ENCODE measurements at places on chromosomes 3 and 15. TPM values are rescaled to one million over a fixed set of nuclear protein-coding genes. Genes with fewer than 3 reads are reported as not detected.

DNA sequence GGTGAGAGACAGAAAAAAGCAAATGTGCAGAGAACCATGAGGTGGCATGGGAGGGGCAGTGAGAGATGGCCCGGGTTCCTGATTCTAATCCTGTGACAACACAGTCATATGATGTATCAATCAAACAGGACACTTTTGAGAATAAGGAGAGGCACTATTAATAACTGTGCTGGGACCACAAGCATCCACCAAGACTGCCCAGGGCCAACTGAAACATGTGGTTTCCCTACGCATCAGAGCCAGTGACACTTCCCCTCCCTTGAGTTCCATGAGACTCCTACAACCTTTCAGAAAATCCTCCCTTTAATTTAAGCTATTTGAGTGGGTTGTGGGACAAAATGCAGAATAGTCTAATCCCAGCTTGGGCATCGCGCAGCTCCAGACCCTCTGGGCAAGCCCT, 17.4 kb downstream of the SH3BP5 start:
- peak overlapping the region; percentile 87 for H3K27ac ChIP-seq
- no peak overlapping the region for H3K4me3 ChIP-seq
- peaks cover 20% of the 10 kb centered on the region for H3K36me3 ChIP-seq
- H3K27me3 ChIP-seq = no peaks in the 10 kb centered on the region
- DNase-seq = no peak

The KCNH8 gene
- 2.1 TPM for polyA plus RNA-seq

DNA sequence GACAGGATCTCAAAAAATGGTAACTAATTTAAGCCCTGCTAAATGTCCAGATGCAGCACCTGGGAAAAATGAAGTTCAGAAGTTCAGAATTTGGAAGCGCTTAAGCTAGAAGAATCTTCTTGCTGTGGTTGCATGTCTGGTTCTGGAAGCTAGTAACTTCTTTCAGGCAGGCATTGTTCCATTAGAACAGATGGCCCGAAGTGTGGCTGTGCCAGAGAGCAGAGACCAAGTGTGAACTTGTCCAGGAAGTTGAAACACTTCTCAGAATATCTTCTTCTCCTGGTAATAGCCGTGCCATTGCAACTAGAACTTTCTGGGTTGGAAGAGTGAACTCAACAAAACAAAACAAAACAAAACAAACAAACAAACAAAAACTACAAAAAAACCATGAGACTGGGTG, 80.0 kb downstream of the MITF start:
- H3K4me3 ChIP-seq = no peak overlapping the region
- no peaks in the 10 kb centered on the region for H3K27me3 ChIP-seq
- no peak overlapping the region for H3K27ac ChIP-seq
- no peaks in the 10 kb centered on the region for H3K36me3 ChIP-seq
- no peak for DNase-seq

The PIGZ gene
- polyA plus RNA-seq = 2.9 TPM

The RSL24D1 gene
- 52.3 TPM for polyA plus RNA-seq

- no peak for DNase-seq
- H3K27me3 ChIP-seq = no peaks in the 10 kb centered on the region
- peaks cover 7% of the 10 kb centered on the region for H3K4me1 ChIP-seq
- no peaks in the 10 kb centered on the region for H3K36me3 ChIP-seq
Observed at GRCh38 chr3:99825004-99825640, 7.5 kb downstream of the CMSS1 start.

DNA sequence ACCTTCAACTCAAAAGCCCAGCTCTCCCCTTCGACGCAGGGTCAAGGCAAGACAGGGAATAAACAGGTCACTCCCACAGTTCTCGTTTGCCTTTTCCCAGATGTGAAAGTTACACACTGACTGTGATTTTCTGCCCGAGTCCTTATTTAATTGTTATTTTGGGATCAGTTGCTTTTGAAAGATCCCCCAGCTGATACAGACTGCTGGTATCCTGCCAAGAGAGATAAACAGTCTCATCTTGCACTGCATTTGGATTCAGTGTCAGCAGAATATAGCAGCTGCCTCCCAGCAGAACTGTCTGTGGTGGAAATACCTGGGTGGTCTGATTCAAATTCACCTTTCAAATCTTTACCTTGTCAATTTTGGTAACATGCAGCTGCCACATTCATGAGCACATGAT, 56.0 kb upstream of the FAM3D start:
- H3K4me1 ChIP-seq = no peaks in the 10 kb centered on the region
- no peak for DNase-seq
- H3K4me3 ChIP-seq = no peak overlapping the region
- H3K36me3 ChIP-seq = no peaks in the 10 kb centered on the region
- H3K27ac ChIP-seq = no peak overlapping the region

DNA sequence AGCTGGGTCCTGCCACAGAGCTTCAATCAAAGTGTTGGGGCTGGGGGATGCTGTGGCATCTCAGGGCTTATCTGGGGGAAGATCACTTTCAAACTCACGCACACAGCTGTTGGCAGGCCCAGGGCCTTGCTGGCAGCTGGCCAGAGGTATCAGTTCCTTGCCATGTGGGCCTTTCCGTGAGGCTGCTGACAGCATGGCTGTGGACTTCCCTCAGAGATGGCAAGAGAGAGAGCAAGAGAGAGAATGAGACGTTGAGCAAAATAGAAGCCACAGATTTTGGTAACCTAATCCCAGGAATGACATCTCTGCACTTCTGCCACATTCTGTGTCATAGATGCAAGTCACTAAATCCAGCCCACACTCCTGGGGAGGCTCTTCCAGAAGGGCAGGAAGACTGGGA, 91.0 kb downstream of the TPRG1 start:
- H3K4me1 ChIP-seq = no peaks in the 10 kb centered on the region
- no peak overlapping the region for H3K4me3 ChIP-seq
- no peaks in the 10 kb centered on the region for H3K36me3 ChIP-seq
- no peaks in the 10 kb centered on the region for H3K27me3 ChIP-seq
- no peak overlapping the region for H3K27ac ChIP-seq
- no peak for DNase-seq

GRCh38 chr3:30141927-30142326, 464.5 kb upstream of the TGFBR2 start:
- peaks cover 15% of the 10 kb centered on the region for H3K4me1 ChIP-seq
- H3K27me3 ChIP-seq = no peaks in the 10 kb centered on the region
- H3K4me3 ChIP-seq = no peak overlapping the region
- no peak overlapping the region for H3K27ac ChIP-seq
- H3K36me3 ChIP-seq = no peaks in the 10 kb centered on the region

The SCAANT1 gene
- not detected for polyA plus RNA-seq

GRCh38 chr15:64503197-64503596, 42.8 kb downstream of the ZNF609 start:
- H3K27me3 ChIP-seq = no peaks in the 10 kb centered on the region
- DNase-seq = no peak
- no peak overlapping the region for H3K4me3 ChIP-seq
- H3K27ac ChIP-seq = peak overlapping the region; percentile 46

- H3K27ac ChIP-seq = no peak overlapping the region
- H3K36me3 ChIP-seq = no peaks in the 10 kb centered on the region
- no peak for DNase-seq
Observed at GRCh38 chr3:102896851-102897621, 462.2 kb downstream of the ZPLD1 start.

DNA sequence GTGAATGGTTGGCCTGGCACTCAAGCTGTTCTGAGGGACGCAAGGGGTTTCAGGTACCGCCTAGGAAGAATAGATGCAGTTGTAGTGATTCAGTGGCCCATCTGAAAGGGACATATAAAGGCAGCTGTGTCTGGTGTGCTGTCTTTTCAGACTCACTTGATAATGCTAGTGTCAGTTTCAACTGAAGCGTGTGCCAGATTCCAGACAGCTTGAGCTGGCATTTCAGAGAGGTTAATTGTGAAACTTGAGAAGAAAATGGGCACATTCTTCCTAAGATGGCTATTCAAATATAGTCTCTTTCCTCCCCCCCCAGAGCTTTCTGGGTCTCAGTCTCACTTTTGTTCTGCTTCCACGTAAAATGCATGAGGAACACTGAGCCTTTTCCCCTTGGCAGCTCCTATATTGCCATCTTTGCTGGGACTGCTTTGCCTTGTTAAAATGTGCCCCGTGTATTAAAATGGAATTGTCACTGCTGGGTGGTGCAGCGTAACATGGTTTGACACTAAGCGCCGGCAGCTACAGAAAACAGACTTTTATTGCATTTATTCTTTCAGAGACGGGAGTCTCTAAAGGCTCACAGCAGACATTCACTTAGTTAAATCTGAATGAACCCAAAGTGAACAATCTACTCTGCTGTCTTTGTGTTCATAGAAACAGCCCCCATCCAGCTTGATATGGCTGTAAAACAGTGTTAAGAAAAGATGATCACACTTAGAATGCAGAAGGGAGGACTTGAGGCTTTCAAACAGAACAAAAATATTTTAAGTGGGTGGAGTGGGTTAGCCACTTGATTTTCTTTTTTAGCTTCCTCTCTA, 478.7 kb downstream of the RBMS3 start:
- H3K4me3 ChIP-seq = no peak overlapping the region
- peaks cover 20% of the 10 kb centered on the region for H3K4me1 ChIP-seq
- H3K27me3 ChIP-seq = no peaks in the 10 kb centered on the region
- DNase-seq = no peak
- H3K36me3 ChIP-seq = no peaks in the 10 kb centered on the region
- peak overlapping the region; percentile 8 for H3K27ac ChIP-seq

- H3K27ac ChIP-seq = no peak overlapping the region
- no peaks in the 10 kb centered on the region for H3K27me3 ChIP-seq
- no peak overlapping the region for H3K4me3 ChIP-seq
- no peaks in the 10 kb centered on the region for H3K36me3 ChIP-seq
Observed at GRCh38 chr3:82055792-82056191, 294.3 kb upstream of the GBE1 start.

The GOLGA8N gene
- 9.3 TPM for polyA plus RNA-seq

DNA sequence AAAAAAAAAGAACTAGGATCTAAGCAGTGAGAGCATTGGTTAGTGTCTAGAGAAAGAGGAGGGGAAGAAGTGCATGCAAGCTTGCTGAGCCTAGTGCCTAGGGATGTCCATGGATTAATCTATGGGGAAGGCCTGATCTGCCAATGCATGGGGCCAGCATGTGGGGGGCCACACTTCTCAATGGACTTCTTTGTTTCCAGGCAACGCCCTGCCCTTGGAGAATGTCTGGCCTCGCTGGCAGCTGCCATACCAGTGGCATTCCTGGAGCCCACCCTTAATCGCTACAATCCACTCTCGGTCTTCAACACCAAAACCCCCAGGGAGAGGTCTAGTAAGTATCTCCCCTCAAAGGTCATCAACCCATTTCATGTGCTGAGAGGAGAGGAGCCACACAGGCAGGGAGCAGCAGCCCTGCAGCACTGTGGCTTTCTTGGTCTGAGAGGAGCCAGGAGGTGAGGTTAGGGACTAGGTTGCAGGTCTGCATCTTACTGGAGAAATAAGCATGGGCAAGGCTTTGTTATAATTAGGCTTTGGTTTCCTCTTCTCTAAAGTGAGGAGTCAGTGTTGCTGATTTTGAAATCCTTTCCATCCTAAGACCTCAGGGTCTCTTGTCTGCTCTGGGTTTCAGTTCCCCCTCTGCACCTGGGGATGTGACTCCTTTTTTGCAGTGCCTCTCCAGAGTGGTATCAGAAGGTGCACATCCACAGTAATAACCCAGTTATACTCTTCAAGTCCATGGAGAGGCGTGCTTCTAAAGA, 188.1 kb upstream of the CHRM5 start:
- H3K4me3 ChIP-seq = no peak overlapping the region
- H3K36me3 ChIP-seq = no peaks in the 10 kb centered on the region
- H3K27ac ChIP-seq = no peak overlapping the region
- H3K27me3 ChIP-seq = no peaks in the 10 kb centered on the region

Measured in adrenal gland (tissue), 19 donors.